ENCODE measurements at places on chromosomes 3 and 15.

GRCh38 chr3:33364531-33365128 lies 75.6 kb downstream of the UBP1 start:
- DNase-seq: no peak

GRCh38 chr15:50059203-50059772 lies 59.7 kb downstream of the ATP8B4 start:
- DNase-seq: no peak

- no peak for DNase-seq
Measured at GRCh38 chr15:29857221-29857789, 35.0 kb upstream of the TJP1 start.

- no peak for DNase-seq
Measured at GRCh38 chr15:66145726-66146182, 107.8 kb downstream of the MEGF11 start.

DNA sequence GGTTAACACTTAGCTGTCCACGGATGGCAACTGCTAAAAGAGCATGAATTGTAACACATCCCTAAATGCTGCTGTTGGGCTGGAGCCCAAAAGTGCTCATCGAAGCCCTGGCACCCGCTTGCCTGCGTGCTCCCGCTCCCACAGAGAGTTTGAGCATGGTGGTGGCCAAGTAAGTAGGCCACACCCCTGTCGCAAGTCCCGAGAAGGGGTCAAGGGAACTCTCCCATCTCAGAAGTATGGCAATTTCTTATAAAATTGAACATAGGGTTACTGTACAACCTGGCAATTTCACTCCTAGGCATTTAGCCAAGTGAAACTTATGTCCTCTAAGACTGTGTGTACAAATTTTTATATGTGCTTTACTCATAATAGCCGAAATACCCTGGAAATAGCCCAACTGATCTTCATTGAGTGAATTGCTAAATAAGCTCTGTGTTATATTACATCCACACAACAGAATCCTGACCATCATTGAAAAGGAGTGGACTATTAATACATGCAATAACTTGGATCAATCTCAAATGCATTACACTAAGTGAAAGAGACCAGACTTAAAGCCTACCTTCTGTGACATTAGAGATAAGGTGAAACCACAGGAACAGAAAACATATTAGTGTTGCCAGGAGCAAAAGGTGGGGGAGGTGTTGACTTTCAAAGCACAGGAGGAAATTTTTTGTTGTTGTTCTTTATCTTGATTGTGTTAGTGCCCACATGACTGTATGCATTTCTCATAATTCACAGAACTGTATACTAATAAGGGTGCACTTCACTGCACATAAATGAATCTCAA lies 1.5 kb upstream of the GCSAM start:
- DNase-seq: no peak

DNA sequence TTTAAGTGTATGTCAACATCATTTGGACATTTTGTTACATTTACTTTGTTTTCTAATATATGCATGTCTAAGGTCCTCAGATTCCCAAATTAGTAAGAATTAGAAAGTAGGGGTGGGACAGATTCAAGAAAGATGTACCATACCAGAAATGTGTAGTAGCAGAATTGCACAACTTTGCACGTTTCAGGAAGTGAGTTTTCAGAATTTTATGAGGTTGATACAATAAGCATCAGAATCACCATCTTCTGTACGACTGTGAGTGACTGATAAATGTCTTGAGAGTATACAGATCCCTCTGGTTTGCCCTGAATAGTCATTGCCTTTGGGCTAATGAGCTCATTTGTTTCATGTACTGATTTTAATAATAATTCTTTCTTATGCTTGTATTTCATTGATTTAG lies 9.3 kb downstream of the ARIH2 start:
- no peak for DNase-seq

Data from activated T-cell treated with anti-CD3 and anti-CD28 coated beads for 1 hour (primary cell).